ENCODE measurements at places on chromosomes 6 and 20.

DNA sequence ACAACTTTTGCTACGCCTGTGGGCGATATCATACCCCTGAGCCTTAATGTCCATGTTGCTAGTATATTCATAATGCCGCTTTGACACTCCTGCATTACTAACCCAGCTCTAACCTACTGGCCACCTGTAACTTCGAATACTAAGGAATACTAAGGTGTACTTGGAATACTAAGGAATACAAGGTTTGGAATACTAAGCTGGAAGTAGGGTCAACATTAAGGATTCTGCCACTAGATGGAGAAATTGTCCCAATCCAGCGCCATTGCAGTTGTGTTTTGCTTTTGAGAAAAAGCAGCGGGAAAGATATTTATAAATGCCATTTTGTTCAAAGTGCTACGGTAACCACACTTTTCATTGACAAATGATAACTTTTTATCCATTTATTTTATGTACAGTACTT is 10.7 kb downstream of the TBXT start:
- no peak for DNase-seq

DNA sequence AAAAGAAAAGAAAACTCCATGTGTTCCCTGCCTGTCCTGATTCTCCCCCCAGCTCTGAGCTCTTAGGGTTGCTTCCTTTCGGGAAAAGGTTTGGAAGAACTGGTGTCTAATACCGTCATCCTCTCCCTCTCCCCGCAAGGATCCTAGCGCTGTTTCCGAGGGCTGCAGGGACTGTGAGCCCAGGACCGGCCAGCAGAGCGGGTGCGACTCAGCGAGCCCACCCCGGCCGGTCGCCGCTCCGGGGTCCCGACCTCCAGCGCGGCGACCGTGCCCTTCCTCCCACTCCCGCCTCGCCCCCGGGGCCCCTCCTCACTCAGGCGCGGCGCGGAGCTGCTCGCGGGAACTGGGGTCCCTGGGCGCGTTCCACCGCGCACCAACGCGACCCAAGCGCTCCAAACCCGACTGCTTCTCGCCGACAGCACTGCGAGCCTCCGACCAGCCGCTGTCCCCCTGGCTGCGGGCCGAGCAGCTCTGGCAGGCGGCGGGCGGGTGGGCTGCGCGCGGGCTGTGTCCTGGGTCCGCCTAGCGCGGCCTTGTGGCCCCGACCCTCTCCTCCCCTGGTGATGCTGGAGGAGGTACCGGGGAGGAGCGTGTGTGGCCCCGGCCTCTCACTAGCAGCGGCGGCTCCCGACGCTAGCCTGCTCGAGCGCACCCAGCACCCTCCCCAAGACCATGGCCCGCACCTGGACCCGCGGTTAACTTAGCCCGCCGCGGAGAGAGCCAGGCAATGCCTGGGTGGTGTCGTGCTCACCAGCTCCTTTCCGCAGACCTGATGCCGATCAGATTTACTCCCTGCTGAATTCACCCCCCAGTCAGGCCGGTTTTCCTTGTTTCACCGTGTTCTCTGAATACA is at the start of gene PLA2G7:
PLA2G7 (minus strand) TSS at position 509 of the 853 bp plus-strand sequence. CDS start 12,484 bp downstream, outside the sequence.
- peak; percentile 11 for DNase-seq

GRCh38 chr6:154974485-154975149 is 20.5 kb upstream of the TIAM2 start:
- no peak for DNase-seq

DNA sequence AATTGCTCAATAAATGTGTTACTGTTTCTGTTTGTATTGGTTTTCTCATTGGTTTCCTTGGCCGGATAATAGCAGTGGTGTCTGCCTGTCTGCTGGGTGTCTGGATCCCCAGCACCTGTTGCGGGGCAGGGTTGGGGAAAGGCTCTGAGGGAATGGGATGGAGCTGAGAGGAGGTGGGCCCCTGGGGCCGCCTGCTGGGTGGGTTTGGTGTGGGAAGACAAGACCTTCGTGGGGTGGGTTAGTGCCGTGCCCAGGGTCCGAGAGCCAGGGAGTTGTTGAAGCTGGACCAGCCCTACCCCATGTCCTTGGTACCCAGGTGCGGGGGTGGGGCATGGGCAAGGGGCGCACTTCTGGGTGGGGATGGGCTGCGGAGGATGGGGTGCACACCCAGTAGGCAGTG is 4.0 kb downstream of the SS18L1 start:
- no peak for DNase-seq

- no peak for DNase-seq
Observed at GRCh38 chr6:12618296-12618695, 98.3 kb upstream of the PHACTR1 start.

DNA sequence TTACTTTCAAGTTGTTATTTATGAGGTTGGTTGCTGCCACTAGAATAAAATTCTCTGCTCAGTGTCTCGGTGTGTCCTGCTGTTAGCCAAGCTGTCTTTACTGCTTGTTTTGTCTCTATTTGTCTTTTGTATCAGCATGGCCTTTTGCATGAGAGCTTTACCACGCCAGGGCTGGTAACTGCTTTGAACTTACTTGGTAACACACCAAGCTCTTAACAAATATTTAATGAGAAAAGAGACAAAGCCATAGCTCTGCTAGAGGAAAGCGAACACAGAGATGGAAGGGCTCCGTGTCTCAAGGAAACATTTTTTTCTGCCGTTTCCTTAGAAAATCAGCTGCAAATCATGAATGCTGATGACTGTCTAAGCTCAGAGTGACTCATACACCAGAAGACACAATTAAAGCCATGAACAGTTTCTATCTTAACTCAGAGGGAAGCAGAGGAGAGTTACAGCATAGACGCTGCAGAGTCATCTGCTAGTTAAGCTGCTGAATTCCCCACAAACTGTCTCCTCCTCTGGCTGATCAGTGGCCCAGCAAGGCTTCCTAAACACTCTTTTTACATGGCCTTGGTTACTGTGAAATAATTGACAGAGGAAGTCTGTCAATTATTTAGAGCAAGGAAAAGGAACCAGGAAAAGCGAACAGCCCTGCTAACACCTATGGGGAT is 44.8 kb downstream of the AGPAT4 start:
- DNase-seq = peak; percentile 91

DNA sequence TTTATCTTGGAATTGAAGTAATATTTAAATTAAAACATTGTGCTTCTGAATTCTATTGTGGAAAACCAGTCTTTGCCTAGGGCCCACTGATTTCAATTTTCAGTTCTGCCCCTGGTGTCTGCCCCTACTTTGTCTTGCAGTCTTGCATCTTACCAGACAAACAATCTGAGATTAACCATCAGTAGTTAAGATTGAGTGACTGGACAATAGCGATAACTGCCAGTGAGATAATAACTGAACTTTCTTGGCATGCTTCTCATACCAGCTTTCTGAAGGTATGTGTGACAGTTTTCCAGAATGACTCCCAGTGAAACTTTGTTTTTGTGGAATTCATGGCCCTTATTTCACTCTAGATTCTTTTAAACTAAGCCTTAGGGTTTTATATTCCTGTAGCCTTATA is 53.5 kb downstream of the KCNQ5 start:
- no peak for DNase-seq

All from astrocyte of the spinal cord (primary cell).